ENCODE measurements at places on chromosomes 5 and 9.

GRCh38 chr5:157267761-157268480, 2.0 kb downstream of the CYFIP2 start:
- no peak for DNase-seq

GRCh38 chr9:135604437-135605237, 34.7 kb downstream of the GLT6D1 start:
- peak; percentile 68 for DNase-seq

DNA sequence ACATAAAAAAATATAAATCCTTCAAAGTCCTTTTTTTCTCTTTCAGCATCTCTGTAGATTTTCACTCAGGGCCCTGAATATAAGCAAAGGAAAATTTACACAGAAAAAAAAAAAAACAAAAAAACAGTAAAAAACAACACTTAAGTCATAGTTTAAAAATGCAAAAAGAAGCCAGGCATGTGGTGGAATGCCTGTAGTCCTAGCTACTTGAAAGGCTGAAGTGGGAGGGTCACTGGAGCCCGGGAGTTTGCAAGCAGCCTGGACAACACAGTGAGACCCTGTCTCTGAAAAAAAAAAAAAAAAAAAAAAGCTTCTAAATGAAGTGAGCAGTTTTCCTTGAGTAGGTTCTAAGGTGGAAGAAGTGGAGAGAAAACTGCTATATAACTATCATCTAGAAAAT, 55.0 kb upstream of the BNC2 start:
- no peak for DNase-seq

DNA sequence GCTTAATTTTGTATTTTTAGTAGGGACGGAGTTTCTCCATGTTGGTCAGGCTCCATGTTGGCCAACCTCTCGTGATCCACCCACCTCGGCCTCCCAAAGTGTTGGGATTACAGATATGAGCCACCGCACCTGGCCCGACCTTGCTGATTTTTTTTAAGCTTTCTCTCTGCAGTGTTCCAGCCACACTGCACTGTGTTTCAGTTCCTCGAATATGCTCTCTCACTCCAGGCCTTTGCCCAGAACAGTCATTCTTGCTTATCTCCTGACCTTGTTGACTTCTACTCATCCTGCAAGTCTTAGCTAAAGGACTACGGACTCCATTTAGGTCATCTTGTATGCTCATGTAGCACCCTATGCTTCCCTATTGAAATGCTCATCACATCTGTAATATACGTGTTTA, 3.3 kb downstream of the SNAPC3 start:
- no peak for DNase-seq

- DNase-seq: no peak
Observed at GRCh38 chr9:131744171-131744719, 4.4 kb upstream of the RAPGEF1 start.

GRCh38 chr5:134236318-134236717, 10.4 kb upstream of the PPP2CA start:
- no peak for DNase-seq

GRCh38 chr5:116813906-116814305, 239.3 kb upstream of the SEMA6A start:
- no peak for DNase-seq

DNA sequence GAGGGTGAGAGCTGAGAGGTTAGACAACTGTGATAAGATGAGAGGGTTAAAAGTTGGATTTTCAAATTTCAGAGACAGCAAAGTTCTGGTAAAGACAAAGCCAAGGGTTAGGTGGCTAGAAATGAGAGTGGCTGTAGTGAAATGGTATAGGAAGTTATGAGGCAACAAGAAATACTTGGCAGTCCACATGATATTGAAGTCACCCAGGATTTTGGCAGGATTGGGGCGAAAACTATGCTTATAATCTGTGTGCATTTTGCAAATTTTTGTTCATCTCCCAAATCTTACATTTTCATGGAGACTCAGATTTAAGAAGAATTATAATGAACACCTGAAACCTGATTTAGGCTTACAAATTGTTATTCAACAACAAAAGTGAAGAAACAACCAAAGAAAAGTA, 35.6 kb downstream of the C9 start:
- DNase-seq: no peak

DNA sequence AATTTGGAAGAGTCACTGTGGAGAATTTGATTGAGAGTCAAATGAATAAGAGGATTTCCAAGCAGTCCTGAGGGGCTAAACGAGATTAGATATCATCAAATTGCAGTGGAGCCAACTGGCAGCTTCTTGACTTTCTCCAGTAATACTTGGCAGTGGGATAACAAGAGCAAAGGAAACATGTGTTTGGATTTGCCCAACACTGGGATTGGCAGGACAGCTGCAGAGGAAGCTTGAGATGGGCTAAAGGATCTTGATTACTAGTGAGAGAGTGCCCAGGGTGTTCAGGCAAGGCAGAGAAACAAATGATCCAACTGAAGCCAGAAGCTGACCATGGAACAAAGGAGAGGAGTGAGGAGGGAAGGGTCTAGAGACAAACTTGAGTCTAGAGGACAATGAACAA, 356.0 kb upstream of the ISL1 start:
- no peak for DNase-seq

DNA sequence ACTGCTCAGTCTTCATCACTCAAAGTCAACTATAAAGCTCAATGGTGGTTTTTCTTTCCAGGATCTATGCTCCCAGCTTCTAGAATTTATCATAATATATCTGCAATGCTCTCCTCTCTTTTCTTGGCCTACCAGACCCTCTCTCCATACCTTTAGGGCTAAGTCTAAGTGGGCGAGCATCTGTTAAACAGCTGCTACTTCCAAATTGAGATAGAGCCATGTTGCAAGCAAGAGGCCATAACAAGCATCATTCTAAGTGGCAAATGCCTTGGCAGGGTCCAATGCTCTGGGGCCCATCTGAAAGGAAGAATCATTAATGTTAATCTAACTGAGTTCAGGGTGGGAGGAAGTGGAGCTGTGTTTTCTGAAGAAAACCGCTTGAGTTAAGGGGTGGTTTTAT, 324.0 kb downstream of the TLR4 start:
- DNase-seq: no peak

DNA sequence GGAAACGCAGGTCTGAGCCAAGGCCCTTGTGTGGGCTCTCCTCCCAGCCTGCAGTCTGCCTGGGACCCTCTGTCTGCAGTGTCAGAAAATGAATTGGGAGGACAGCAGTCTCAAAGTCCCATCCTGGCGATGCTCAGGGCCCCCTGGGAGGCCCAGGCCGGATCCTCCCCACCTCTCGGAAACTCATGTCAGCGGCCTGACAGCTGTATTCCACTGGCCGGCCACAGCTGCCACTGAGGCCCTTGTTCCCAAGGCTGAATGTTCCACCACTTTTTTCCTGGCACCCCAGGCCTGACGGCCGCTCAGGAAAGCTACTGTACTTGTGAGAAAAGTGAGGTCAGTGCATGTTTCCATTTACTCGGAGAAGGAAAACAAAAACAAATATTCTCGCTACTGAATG, 180.0 kb downstream of the FGF18 start:
- DNase-seq: no peak

DNA sequence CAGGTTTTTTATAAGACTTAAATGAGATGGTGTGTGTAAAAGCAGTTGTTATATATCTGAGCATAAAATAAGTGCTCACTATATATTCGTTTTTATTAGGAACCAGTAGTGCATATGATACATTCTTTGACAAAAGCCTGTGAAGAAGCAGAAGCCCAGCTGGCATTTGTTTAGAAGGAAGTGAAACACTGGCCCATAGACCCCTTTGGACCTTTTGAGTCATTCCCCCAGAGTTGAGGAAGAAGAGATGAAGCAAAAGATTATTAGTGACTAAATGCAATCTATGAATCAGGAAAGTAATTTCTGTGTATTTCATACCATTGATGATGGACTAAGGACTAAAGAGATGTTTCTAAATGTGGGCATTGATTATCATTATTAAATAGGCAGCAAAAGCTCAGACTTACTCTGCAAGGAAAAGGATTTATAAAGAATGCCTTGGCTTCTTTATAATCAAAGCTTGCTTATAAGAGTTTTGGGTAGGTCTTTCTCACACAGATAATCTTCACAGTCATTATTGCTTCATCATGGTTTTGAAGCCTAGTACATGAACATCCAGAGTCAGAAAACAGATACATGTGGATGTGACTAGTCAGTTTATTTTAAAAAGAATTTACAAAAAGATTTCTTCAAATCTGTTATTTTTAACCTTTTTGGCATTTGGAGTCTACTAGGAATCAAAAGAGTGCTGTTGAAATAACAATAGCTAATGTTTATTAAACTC, 16.9 kb upstream of the FER start:
- DNase-seq: no peak

DNA sequence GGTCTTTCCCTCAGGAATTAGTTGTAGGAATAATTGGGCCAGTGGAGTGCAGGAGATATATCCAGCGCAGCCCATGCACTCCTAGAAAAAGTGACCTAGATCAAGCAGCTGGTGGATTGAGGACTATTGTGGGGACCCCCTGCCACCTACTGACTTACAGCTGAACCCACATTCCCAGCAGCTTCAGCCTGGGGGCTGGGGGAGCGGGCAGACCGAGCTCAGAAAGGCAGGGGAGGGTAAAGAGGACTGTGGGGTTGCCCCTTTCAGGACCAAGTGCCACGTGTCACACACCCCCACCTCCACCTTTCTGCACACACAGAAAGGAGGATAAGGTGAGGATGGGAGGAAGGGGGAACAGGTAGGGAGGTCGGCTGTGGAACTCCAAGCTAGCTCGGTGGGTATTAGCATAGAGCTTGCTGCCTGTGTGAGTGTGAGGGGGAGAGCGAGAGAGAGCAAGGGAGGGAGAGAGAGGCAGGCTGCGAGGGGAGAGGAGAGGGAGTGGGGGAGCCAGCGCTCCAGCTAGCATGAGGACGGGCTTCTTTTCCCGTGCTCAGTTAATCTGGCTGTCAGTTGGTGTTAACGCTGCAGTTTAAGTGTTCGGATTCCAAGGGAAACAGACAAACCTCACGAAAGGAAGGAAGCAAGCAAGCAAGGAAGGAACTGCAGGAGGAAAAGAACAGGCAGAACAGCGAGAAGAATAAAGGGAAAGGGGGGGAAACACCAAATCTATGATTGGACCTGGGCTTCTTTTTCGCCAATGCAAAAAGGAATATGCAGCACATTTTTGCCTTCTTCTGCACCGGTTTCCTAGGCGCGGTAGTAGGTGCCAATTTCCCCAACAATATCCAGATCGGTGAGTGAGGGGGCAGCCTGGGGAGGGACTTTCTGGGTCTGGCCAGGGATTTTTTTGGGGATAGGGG, at the start of gene GRIA1:
Gene GRIA1 (plus strand): TSS at position 553 of the 920 bp plus-strand sequence.
- DNase-seq: peak; percentile 32

GRCh38 chr9:34072410-34072809, 23.7 kb upstream of the UBAP2 start:
- no peak for DNase-seq

GRCh38 chr5:59831326-59832010, 62.1 kb downstream of the PDE4D start:
- DNase-seq: no peak

All from H7 (cell line).